ENCODE measurements at places on chromosomes 4 and X. TPM values are rescaled to one million over a fixed set of nuclear protein-coding genes. Genes with fewer than 3 reads are reported as not detected.

GRCh38 chr4:46146993-46147392, 23.1 kb upstream of the GABRG1 start:
- H3K4me3 ChIP-seq, result no peak overlapping the region
- H3K4me1 ChIP-seq, result no peaks in the 10 kb centered on the region
- H3K27me3 ChIP-seq, result no peaks in the 10 kb centered on the region
- no peak overlapping the region for H3K27ac ChIP-seq
- no peaks in the 10 kb centered on the region for H3K36me3 ChIP-seq

VCX3A gene
- total RNA-seq, result not detected

SPANXA1 gene
- total RNA-seq, result not detected

DNA sequence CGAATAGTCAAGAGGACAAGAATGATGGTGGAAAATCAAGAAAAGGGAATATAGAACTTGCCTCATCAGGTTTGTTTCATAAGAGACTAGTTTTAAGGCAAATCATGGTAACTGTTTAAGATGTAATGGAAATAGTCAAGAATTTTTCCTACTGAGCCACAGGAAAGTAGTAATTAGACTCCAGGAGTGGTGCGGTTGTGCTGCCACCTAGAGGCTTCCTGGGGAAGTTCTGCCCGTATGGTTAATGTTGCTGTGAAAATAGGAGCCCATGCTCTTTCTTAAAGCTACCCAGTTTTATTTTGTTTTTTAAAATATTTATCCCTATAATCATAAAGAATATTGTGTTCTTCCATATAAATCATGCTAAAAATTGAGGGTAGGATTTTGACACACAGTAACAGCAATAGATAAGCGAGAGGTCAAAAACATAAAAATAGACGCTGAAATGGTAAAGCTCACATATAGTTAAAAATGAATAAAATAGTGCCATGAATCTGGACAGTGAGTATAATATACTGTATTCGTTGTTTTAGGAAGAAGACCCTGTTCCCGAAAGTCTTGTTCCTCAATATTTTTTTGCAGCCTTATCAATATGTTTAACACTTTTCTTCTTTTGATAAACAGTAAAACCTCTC, 87.0 kb downstream of the PHOX2B start:
- no peaks in the 10 kb centered on the region for H3K36me3 ChIP-seq
- no peak overlapping the region for H3K27ac ChIP-seq
- H3K27me3 ChIP-seq, result peaks cover 5% of the 10 kb centered on the region
- peak; percentile 30 for DNase-seq

KLF3 gene
- total RNA-seq, result 33.5 TPM

DNA sequence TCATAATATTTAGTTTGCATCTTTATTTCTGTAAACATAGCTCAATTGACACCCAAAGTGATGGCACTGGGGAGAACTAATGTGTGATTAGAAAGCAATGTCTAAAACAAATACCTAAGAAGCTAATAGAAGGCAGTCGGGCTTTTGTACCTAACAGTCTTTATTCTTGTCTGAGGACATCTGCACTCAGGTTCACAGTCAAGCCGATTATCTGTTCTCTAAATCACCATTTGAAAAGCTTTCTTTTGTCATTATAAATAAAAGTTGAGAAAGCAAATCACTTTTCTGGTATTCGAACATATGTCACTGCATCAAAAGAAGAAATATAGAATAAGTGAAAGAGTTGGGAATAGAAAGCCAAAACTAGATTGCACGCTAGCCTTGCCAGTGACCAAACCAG, 2037.9 kb upstream of the TENM3 start:
- no peak for DNase-seq
- no peaks in the 10 kb centered on the region for H3K36me3 ChIP-seq
- H3K27ac ChIP-seq, result no peak overlapping the region

DNA sequence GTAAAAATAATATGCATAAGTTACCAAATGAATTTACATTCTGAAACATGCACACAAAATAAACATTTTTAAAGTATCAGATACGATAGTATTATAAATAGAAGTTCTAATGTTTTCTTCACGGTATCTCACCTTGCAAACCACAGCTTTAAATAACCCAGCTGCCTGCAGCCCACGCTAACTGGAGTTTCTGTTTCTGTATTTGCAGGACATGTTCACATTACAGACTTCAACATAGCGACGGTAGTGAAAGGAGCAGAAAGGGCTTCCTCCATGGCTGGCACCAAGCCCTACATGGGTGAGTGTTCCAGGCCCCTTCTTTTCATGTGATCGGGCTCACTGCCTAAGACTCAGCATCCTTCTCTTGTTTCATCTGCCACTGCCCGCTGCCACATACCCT, 291.7 kb downstream of the EVC2 start:
- H3K27ac ChIP-seq, result no peak overlapping the region
- H3K4me3 ChIP-seq, result no peak overlapping the region
- DNase-seq, result no peak
- H3K4me1 ChIP-seq, result no peaks in the 10 kb centered on the region

GRCh38 chr4:27049239-27049829, 188.7 kb downstream of the STIM2 start:
- H3K36me3 ChIP-seq, result no peaks in the 10 kb centered on the region
- no peak overlapping the region for H3K27ac ChIP-seq
- H3K27me3 ChIP-seq, result peaks cover 32% of the 10 kb centered on the region

Measured in activated CD4-positive, alpha-beta T cell treated with anti-CD3 and anti-CD28 coated beads, Interleukin-2, amount 10 ng/mL, durations not matched to agents 7 days and 5 days (primary cell).